ENCODE measurements at places on chromosomes 3 and 15.

DNA sequence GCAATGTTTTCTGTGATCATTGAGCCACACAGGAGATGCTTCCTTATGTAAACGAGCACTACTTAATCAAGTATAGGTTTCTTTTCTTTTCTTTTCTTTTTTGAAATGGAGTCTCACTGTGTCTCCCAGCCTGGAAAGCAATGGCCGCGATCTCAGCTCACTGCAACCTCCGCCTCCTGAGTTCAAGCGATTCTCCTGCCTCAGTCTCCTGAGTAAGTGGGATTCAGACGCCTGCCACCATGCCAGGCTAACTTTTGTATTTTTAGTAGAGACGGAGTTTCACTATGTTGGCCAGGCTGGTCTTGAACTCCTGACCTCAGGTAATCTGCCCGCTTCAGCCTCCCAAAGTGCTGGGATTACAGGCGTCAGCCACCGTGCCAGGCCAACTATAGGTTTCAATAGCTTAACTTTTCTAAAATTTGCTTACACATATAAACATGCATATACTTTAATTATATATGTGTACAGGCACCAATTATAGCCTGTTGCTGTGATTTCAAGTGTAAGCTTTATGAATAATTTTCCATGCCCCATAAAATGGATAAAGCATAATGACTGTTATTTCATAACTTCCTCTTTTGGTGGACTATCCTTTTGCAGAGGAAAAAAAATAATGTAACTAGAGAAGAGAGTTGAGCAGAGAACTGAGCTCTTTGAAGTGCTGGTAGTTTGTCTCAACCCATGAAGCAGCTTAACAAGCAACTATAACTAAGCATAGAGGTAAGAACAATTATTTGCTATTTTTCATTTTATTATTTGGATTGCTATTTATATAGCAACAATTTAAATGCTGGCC is 24.8 kb upstream of the MBNL1 start:
- no peak for DNase-seq

DNA sequence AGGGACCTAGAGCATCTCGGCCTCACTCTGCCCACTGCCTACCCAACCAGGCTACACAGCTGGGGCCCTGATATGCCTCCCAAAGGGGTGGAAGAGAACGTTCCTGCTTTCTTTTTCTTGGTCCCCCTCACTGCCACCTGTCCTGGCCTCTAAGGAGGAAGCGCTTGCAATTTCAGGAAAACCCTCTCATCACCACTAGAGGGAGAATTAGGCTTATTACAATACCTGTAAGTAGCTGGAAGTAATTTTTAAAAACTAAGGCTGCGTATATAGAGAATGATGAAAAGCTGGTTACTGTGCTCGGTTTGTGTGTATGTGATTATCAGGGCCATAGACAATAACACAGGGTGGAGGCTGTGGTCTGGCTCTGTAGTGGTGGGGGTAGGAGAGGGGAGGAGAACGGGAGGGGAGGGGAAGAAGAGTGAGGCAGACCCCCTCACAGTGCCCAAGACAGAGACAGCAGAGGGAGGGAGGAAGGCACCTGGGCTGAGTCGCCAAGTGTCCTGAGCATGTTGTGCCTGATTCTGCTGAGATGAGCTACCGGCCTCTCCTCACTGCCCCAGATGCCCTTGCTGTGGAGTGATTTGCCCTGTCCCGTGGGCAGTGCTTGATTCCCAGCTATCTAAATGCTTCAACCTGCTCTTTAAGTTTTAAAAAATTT is 3.3 kb downstream of the GABRG3 start:
- no peak for DNase-seq

- DNase-seq = no peak
Observed at GRCh38 chr15:33535135-33535534, 224.4 kb downstream of the RYR3 start.

DNA sequence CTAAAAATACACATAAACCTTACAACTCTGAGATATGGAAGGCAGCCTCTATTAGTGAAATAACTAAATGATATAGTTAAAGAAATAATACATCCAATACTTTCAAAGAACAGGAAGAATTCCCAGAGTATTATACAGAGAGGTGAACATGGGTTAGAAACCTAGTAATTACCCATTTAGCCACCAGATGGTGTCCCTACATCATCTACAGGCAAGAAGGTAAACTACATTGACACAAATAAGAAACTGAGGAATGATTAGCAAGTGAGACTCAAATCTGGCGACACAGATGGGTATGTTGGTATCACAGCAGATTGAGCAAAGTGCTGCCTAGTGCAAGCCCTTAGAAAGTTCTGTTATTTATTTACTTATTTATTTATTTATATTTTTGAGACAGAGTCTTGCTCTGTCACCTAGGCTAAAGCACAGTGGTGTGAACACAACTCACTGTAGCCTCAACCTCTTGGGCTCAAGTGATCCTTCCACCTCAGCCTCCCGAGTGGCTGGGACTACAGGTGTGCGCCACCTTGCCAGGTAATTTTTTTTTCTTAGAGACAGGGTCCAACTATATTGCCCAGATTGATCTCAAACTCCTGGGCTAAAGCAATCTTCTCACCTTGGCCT is 28.2 kb downstream of the NEK4 start:
- DNase-seq = no peak

DNA sequence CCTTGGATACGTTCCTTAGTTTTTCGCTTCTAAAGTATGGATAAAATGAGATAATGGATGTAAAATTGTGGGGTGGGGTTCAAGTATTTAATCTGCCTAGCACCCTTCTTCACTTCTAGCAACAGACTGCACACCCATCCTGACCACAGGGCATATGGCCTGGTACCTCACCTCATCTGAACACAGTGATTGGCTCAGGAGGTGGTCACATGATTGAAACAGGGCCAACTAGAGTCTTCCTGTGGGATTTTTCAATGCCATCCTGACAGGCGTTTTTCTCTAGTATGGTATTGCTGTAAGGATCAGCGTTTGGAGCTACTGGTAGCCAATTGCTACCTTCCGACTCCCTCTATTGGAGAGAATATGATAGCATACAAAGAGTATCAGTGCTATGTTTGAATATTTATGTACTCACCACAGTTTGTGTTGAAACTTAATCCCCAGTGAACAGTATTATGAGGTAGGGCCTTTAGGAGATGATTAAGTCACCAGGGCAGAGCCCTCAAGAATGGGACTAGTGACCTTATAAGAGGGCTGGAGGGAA is 172.2 kb downstream of the PPM1L start:
- no peak for DNase-seq

GRCh38 chr15:35741881-35742280 is 195.9 kb upstream of the DPH6 start:
- no peak for DNase-seq

- DNase-seq = peak; percentile 59
Observed at GRCh38 chr3:69999140-70000027, at the start of gene SAMMSON. Gene SAMMSON (plus strand): TSS chr3:69999733.

- no peak for DNase-seq
Observed at GRCh38 chr3:95926904-95927501, 887.4 kb upstream of the EPHA6 start.

GRCh38 chr15:40064231-40064894 is 25.4 kb upstream of the SRP14 start:
- DNase-seq = no peak

- no peak for DNase-seq
Observed at GRCh38 chr15:51982013-51982769, 10.6 kb upstream of the LEO1 start.

DNA sequence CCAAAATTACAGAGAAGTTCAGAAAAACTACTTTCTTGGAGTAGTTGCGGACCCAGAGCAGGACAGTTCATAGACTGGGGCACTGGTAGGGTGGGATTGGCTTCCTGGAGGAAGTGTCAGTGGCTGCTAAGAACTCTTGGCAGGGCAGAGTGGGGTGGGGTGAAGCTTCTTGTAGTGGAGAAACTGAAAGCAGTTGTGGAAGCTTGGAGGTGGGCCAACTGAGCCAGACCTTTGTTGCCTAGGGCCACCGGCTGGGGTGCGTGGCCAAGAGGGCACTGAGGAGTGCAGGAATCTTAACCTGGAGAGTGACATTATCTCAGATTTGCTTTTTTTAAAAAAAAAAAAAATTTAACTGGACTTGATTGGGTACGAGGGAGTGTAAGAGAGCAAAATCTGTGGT is 3.1 kb downstream of the KAT2B start:
- DNase-seq = no peak

GRCh38 chr3:146322216-146322817 is 71.4 kb upstream of the PLSCR4 start:
- no peak for DNase-seq
